ENCODE measurements at places on chromosomes 5 and 9.
A peak's percentile ranks its signal among the peaks of the same experiment; 100 is the strongest.

DNA sequence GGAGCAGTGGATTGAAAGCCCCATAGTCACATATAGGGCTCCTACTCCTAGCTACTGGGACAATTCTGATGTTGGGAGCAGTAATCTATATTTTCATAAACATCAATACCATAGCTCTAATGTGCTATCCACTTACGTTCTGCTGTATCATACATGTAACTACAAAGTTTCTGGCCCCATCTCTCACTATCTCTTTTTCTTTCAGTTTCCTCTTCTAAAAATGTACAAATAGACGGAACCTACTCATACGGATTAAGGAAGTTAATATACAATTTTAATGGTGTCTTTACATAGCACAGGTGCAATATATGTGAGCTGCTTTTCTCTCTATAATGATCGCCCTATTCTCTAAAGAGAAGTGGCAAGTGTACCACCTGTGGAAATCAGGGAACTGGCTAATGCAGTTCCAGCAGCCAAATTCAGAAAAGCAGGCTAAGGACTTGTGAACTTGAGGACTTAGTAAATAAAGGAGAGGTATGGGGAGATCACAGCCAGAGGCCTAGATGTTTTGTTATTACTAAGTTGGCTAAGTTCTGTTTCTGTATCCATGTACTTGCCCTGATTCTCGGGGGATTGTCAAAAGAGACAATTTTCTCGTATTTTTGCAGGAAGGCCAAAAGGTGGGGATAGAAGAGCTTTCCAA is 1021.9 kb downstream of the CDH12 start:
- DNase-seq = no peak

GRCh38 chr5:176750144-176750543 is 60.2 kb upstream of the UNC5A start:
- no peak for DNase-seq

GRCh38 chr9:35811381-35812024 is 559 bp downstream of the SPAG8 start:
- DNase-seq = peak; percentile 7

GRCh38 chr5:96431376-96432187 is 1.5 kb downstream of the PCSK1 start:
- peak; percentile 79 for DNase-seq

- no peak for DNase-seq
Measured at GRCh38 chr5:117942861-117943519, 1045.4 kb downstream of the DTWD2 start.

DNA sequence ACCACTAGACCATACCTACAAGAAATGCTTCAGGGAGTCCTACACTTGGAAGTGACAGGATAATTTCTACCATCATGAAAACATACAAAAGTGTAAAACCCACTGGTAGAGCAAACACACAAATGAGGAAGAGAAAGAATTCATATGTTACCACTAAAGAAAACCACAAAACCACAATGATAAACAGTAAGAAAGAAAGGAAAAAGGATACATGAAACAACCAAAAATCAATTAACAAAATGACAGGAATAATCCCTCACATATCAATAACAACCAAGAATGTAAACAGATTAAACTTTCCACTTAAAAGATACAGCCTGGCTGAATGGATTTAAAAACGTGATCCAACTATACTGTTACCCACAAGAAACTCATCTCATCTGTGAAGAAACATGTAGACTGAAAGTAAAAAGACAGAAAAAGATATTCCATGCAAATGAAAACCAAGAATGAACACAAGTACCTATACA is 83.4 kb downstream of the LPAR1 start:
- peak; percentile 55 for DNase-seq

DNA sequence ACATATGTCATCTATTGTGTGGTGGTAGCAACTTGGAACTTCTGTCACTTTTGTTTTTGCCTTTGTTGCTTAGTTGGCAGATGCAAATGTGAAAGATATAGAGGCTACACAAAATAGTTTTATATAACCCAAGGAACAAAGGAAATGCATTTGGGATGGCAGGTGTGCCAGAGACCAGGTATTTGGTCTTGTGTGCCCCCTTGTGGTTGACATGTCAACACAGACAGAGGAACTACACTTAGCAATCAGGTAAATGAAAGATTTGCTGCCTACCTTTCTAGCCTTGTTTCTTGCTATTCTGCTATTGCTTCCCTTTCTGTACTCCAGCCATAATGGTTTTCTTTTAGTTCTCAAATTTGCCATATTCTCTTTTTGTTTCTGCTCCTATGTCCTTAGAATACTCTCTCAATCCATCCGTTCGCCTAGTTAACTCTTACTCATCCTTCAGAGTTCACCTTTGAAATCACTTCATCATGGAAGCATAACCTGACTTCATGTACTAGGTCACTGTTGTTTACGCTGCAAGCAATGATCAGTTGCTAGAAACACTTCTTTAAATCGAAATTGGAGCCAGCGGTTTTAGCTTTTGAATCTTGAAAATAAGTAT is 119.5 kb downstream of the TRPM3 start:
- peak; percentile 33 for DNase-seq

GRCh38 chr9:76654051-76654461 is 110.2 kb upstream of the PCA3 start:
- no peak for DNase-seq

DNA sequence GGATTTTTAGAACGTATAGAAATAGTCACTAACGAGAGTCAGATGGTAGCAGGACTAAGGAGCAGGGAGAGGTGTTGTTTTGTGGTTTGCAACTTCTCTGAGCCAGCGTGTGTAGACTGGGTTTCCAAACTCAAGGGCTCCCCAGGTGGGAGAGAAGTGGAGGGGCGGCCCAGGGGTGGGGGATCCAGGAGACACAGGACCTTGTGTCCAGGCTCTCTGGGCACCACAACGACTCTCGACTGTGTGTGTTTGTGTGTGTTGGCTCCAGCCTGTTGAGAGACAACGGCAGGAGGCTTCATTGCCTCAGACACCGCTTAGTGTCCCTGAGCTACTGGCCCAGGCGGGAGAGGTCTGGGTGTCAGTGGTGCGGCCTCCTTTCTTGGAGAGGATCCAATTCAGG is 934 bp upstream of the FCN1 start:
- no peak for DNase-seq

- no peak for DNase-seq
Measured at GRCh38 chr9:122190597-122191381, 31.1 kb downstream of the MORN5 start.

DNA sequence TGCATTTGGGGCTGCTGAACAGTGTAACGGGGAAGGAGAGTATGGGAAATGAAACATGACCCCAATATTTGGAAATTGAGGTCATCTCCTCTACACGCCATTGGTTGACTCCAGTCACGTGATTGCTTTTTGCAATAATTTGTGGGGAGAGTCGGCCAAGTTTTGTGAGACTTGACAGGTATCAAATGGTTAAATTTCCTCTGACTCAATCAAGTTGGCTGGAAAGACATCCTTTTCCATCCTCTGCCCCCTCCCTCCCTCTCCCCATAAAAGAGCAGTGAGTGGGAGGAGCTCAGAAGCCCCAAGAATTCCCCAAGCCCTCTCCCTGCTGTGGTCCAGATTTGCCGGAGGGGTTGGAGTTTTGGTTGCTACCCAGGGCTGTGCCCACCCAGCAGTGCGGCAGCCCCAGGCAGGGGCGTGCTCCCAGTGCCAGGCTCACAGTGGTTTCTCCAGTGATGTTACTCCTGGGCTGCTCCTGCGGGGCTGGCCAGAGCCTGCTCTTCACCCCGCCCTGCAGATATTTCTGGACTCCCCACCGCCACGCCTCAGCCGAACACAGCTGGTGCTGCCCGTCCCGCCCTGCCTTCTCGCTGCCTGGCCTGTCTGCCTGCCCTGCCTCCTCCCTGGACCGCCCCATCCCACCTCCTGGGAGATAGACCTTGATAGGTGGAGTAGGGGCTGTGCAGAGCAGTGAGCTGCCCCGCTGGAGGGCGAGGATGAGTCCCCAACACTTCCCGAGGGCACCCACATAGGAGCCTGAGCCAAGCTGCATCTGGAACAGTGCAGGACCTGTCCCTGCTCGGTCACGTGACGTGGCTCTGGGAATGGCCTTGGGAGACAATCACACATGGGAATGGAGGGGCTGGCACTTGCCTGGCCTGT is 3.4 kb downstream of the COL5A1 start:
- DNase-seq = peak; percentile 98

- no peak for DNase-seq
Measured at GRCh38 chr5:77360973-77361372, 131.1 kb downstream of the WDR41 start.

GRCh38 chr9:104482921-104483570 is 21.0 kb upstream of the OR13F1 start:
- no peak for DNase-seq

- no peak for DNase-seq
Measured at GRCh38 chr9:9521033-9521779, 1091.6 kb downstream of the PTPRD start.

GRCh38 chr5:147901599-147902039 is 4.7 kb downstream of the C5orf46 start:
- peak; percentile 90 for DNase-seq

- DNase-seq = peak; percentile 78
Measured at GRCh38 chr5:172283862-172284610, 472 bp upstream of the UBTD2 start.

DNA sequence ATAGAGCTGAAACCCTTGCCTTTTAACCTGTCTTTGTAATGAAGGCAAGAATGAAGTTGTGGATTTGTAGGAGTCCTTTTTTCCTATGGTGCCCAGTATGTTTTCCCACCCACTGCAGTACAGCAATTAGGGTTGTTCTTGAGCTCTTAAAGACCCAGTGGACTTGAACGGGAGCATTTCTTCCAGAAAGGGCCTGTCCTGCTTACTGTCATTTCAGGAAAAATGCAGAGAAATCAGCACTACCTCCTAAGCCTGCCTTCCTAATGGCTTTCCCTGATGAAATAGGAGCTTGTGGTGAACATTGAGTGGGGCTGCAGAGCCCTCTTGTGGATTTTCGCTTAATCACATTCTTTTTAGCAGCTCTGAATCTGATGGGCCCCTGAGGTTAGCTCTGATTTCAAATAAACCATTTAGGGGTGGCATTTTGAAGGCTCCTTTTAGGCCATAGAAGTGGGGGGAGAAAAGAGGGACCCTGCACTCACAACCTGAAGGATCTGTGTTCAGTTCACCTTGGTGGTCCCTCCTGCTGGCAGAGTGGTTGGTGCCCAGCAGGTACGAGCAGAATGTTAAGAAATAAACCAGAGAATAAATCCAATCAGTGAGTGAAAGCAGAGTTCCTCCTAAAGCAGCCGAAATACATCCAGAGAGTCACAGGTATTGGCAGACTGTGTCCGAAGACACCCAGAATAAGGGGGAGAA is 188.0 kb upstream of the KLF9 start:
- peak; percentile 81 for DNase-seq

- DNase-seq = no peak
Measured at GRCh38 chr9:71571186-71571585, 197.1 kb downstream of the CEMIP2 start.

GRCh38 chr9:109779711-109780452 is at the start of gene PALM2AKAP2:
Gene PALM2AKAP2 (plus strand): TSS chr9:109780198. CDS start chr9:109780489, 291 bp downstream.
- peak; percentile 64 for DNase-seq

DNA sequence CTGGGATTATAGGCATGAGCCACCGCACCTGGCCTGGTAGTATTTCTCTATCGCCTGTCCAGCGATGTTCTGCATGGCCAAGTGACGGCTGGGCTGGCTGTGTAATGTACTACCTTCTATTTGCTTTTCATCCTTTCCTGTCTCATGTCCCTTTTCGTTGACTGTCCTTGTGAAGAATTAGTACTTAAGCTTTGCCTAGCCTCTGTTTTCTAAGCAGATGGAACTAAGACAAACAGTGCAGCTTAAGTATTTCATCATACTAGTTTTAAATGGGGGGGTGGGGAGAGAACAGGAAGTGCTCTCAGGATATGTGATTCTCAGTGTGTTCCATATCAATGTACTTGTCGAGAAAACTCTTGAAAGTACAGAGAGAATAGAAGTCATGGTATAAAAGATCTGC is 31.7 kb upstream of the CCL21 start:
- DNase-seq = no peak

DNA sequence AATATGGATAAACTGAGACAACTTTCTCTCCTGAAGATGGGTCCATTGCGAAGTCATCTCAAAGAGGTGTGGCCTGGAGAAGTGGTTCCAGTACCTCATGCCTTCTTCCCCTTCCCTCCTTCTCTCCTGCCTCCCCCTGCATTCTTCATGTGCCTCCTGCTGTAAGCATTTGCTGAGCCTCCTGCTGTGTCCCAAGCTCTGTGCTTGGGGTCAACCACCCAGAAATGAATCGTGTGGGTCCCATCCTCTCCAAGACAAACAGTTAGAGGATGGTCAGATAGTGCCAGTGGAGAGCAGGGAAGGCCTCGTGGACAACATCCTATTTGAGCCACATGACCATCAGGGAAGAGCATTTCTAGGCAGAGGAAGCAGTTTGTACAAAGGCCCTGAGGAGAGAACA is 53.5 kb downstream of the KCNIP1 start:
- no peak for DNase-seq

GRCh38 chr5:132752581-132753125 is 5.4 kb downstream of the CCNI2 start:
- DNase-seq = no peak

DNA sequence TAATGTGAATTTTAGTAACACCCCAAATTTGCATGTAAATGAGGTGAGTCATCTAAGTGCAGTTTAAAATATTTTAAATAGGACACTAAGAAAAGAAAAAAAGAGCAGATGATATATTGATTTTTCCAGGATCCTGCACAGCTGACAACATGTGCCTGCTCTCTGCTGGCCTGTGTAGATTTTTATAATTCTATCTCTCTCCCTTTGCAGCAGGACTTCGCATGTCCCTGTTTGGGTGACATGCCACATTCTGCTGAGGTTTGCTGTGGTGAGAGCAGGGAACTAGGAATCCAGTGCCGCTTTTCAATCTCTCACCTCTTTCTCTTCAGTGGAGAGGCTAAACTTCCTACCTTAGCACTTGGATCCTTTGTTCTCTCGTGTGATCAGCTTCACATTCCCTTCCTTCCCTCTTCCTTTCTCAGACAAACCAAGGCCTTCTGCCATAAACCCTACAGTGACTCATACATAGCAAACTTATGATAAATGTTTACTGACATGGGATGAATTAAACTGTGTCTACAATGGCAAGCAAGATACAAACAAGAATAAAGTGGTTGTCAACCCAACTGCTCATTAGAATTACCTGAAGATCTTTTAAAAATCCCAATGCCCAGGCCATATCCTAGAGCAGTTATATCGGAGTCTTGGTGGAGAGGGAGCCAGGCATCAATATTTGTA is 198.8 kb upstream of the EFNA5 start:
- peak; percentile 90 for DNase-seq

DNA sequence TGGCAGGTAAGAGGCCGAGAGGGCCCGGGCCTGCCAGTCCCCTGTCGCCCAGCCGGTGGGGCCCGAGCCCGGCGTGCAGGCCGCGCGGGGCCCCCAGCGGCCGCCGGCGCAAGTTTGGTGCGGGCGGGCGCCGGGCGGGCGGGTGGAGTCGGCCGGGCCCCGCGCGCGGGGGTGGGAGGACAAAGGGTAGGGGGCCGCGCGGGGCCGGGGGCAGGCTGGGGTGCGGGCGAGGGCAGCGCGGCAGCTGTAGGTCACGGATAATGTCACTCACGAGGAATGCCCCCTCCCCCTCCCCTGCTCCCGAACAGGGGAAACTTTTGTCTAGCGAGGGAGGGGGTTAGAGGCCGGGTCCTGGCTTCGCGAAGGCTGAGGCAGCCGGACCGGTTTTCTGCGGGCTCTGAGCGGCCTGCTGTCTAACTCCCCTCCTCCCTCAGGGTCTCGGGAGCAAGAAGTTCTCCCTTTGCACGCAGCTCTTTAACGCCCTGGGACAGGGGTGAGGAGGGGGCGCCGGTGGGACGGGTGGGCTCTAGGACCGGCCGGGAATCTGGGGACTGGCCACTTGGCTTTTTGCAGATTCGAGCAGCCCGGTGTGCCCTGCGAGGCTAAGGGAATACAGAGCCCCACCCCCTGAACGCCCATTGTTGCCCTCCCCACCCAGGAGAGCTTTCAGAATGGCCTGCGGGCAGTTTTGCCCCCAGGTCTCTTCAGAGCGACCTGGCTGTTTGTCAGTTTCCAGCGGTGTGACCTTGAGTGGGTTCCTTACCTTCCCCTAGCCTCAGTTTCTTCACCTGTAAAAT is 21.3 kb upstream of the NDST1 start:
- DNase-seq = peak; percentile 65
